ENCODE measurements at places on chromosomes 2 and 18.

- no peak for DNase-seq
Observed at GRCh38 chr18:9998330-9998729, 84.5 kb downstream of the VAPA start.

GRCh38 chr18:36179562-36180355 is 7.5 kb upstream of the MOCOS start:
- no peak for DNase-seq

DNA sequence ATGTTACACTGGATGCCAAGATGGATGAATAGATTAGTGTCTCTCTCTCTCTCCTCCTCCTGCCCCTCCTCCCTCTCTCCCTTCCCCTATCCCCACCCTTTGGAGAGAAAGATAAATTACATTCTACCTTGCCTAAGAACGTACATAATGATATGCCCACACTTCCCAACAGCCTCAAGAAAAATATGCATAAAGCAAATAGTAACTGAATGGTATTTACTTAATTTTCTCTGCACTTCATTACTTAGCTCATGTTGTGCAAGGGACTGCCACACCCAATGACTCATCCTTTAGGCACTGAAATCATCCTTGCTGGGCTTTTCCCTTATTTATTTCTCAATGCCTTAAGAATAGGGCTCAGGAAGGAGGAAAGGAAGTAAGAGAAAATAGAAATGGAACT is 137.3 kb upstream of the PID1 start:
- no peak for DNase-seq

DNA sequence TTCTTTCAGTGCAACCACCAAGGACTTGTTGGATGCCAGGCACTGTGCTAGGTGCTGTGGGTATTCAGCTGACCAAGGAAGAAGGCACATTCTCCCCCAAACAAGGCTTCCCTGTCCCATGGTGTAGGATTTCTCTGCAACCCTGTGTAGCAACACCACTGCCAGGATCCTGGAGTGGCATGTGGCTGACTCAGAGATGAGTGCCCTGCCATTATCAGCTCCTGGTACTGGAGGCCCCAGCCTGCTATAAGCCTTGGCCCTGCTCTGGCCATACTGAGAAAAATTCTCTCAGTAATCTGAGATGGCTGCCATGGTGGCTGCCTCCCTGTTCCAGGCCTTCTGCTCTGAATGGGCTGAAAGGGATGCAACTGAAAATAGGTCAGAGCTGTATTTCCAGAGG is 4.3 kb downstream of the SMYD5 start:
- no peak for DNase-seq

- no peak for DNase-seq
Observed at GRCh38 chr2:101818531-101819451, 121.3 kb downstream of the MAP4K4 start.

DNA sequence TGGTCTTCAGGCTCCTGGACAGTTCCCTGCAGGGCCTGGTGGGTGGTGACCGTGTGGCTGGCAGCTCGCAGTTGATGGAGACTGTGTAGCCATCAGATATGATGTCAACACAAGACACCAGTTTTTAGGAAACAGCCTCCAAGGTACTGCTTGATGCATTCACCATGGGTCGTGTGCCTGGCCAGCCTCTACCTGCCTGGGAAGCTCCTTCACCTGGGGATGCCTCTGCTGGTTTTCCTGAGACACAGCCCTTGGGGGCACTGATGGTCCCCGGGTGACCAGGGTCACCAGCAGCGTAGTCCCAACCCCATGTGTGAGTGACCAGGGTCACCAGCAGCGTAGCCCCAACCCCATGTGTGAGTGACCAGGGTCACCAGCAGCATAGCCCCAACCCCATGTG is 33.6 kb upstream of the KCNG2 start:
- no peak for DNase-seq

DNA sequence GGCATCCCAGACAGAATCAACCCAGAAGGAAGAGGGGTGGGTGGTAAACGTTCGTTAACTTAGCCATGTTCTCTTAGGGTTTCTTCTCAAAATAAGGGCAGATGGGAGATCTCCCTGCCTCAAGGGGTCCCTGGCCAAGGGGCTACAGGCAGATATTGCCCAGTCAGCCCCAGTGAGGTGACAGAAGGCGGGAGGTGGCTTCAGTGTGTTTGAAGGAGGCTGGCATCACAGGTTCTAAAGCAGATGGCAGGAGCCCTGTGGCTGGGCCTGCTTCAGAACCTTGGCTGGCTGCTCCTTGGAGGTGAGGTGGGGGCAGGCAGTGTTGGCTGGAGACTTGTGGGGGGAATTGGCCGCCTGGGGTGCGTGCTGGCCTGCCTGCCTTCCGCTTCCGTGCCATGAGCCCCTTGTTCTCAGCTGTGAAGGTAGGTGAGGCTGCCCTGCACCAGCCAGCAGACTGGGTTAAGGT is 23.5 kb downstream of the HPCAL1 start:
- DNase-seq: no peak

GRCh38 chr2:46601328-46601963 is 122.1 kb downstream of the TMEM247 start:
- DNase-seq: no peak

GRCh38 chr2:202115479-202115971 is 42.5 kb downstream of the KIAA2012 start:
- DNase-seq: no peak

DNA sequence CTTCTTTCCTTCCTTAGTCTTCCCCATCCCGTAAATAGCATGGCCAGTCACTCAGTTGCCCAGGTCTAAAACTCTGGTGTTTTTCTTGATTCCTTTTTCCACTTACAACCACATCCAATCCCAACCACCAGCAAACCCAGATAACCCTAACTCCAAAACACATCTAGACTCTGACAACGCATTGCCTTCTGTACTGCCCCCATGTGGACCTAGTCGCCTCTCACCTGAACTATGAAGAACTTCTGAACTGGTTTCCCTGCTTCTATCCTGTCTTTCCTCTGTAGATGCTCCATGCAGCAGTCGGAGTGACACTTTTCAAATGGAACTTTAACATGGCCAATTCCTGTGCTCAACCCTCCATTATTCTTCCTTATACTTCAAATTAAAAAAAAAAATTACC is 26.5 kb downstream of the ST6GAL2 start:
- DNase-seq: no peak

- no peak for DNase-seq
Observed at GRCh38 chr2:194718881-194719280, 938.1 kb upstream of the SLC39A10 start.

GRCh38 chr2:77642339-77642738 is 120.2 kb upstream of the LRRTM4 start:
- no peak for DNase-seq

Measured in stimulated activated CD4-positive, alpha-beta T cell treated with anti-CD3 and anti-CD28 coated beads, Interleukin-1b, Interleukin-23, amount 100 ng/mL, for 4 hours (primary cell).